ENCODE measurements at places on chromosomes 11 and 22. TPM values are rescaled to one million over a fixed set of nuclear protein-coding genes. Genes with fewer than 3 reads are reported as not detected.
A peak's percentile ranks its signal among the peaks of the same experiment; 100 is the strongest.

DNA sequence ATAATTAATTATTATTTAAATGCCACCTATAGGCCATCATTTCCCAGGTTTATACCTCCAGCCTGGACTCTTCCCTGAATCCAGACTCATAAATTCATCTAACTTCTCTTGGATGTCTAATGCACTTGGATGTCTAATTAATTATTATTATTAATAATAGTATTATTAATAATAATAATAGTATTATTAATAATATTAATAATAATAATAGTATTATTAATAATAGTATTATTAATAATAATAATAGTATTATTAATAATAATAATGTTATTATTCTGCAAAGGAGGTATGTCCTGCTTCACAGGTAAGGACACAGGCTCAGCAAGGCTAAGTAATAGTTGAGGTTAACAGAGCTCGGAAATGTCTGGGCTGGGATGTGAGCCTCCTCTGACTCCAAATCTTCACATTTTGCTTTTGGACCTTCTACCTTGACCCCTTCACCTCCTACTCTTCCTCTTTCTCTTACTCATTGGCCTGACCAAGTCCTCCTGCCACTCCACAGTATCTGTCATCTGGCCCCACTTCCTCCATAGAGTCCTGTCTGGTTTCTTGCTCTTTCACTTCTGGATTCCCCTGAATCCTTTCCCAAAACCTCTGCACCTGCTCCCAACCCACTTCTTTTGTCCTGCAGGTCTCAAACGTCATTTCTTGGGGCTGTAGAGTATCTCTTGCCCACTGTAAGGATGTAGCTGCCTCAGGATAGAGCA lies 8.0 kb downstream of the RIBC2 start:
- no peak for DNase-seq
- no peaks in the 10 kb centered on the region for H3K36me3 ChIP-seq
- H3K27ac ChIP-seq: no peak overlapping the region
- no peak overlapping the region for H3K4me3 ChIP-seq

DNA sequence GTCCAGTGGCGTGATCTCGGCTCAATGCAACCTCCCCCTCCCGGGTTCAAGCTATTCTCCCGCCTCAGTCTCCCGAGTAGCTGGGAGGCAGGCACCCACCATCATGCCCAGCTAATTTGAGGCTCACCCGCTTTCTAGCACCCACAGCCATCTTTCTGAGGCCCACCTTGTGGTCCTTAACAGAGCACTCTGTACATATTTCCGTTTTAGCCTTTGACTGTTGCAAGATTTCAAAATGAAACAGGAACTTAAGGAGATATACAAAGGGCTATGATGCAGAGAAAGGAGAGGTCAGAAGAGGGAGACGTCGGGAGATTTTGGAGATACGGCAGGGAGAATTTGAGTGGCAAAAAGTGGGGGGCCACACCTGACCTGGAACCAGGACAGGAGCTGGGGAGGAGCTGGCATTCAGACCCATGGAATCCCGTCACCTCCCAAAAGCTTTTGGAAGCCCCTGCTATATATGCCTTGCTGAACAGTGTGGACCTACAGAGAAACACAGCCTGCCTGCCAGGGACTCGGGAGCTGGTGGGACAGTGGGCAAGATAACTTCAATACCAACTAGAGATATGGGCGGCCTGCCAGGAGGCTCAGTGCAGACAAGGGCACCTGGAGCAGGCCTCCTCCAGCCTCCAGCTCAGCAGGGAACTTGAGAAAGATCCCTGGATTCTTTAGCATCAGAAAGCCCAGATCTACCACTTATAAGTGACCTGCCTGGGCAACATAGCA lies 8.0 kb upstream of the CLCF1 start:
- peak; percentile 55 for DNase-seq
- peak overlapping the region; percentile 65 for H3K4me3 ChIP-seq
- no peaks in the 10 kb centered on the region for H3K36me3 ChIP-seq
- H3K27me3 ChIP-seq: no peaks in the 10 kb centered on the region
- H3K4me1 ChIP-seq: peaks cover 42% of the 10 kb centered on the region

DNA sequence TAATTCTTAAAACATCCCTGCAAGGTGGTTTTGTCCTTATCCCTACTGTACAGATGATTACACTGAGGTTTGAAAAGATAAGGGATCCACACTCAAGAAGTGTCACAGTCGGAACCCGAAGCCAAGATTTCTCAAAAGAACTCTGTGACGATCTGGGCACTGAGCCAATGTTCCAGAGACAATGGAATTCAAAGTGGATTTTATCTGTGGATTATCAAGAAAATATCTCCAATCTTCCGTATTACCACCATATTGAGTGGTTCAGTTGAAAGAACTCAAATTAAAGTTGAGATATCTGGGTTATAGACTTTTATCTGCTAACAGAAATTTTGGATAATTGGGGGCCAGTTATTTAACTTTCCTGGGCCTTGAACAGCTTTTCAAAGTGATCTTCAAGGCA lies 100.0 kb upstream of the GRAMD1B start:
- no peak overlapping the region for H3K27ac ChIP-seq
- no peak overlapping the region for H3K4me3 ChIP-seq
- no peak for DNase-seq
- no peaks in the 10 kb centered on the region for H3K27me3 ChIP-seq
- H3K4me1 ChIP-seq: no peaks in the 10 kb centered on the region

- no peak for DNase-seq
- H3K4me3 ChIP-seq: no peak overlapping the region
- no peaks in the 10 kb centered on the region for H3K4me1 ChIP-seq
- peaks cover 38% of the 10 kb centered on the region for H3K27me3 ChIP-seq
- no peak overlapping the region for H3K27ac ChIP-seq
Observed at GRCh38 chr11:45500451-45500850, 165.0 kb downstream of the CHST1 start.

GRCh38 chr11:113862435-113862834 lies 12.9 kb downstream of the USP28 start:
- no peaks in the 10 kb centered on the region for H3K27me3 ChIP-seq
- DNase-seq: no peak
- no peak overlapping the region for H3K4me3 ChIP-seq
- H3K4me1 ChIP-seq: peaks cover 21% of the 10 kb centered on the region
- H3K27ac ChIP-seq: no peak overlapping the region

DNA sequence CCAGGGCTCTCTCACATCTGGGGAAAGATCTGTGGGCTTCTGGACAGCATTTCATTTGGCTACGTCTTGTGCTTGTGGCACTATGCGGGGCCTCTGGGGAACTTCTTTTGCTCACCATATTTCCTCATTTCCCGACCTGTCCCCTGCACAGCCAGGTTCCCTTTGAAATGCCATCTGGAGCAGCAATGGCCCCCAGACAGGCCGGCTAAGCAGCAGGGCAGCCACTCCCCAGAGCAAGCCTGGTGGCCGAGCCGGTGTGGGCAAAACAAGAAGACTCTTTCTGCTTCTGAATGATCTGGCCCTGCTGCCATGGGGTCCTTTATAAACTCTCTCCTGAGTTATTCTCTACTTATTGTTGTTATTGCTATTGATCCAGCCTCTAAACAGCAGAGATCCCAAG lies 190.7 kb upstream of the NECTIN1 start:
- H3K27ac ChIP-seq: no peak overlapping the region
- H3K27me3 ChIP-seq: peaks cover 30% of the 10 kb centered on the region
- peaks cover 7% of the 10 kb centered on the region for H3K36me3 ChIP-seq
- DNase-seq: no peak
- no peaks in the 10 kb centered on the region for H3K4me1 ChIP-seq

GRCh38 chr22:44033694-44034093 lies 9.6 kb downstream of the PARVB start:
- no peak overlapping the region for H3K27ac ChIP-seq
- no peak overlapping the region for H3K4me3 ChIP-seq
- DNase-seq: no peak

- H3K27ac ChIP-seq: no peak overlapping the region
- no peak overlapping the region for H3K4me3 ChIP-seq
- H3K4me1 ChIP-seq: no peaks in the 10 kb centered on the region
- DNase-seq: no peak
- no peaks in the 10 kb centered on the region for H3K36me3 ChIP-seq
Observed at GRCh38 chr22:44537467-44537866, 39.4 kb upstream of the RTL6 start.

DNA sequence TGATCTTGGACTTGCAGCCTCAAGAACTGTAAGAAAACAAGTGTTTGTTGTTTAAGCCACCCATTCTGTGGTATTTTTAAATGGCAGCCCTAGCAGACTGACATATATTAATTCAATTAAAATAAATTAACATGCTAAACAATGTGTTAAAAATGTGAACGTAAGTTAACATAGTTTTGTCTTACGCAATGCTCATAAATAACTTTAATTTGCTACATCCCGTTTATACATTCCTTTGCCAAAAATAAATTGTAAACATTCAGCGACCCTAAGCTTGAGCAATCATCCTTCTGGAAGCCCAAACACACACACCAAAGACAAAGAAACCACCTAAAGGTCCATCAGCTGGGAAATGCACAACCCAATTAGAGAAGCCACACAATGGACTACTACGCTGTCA lies 70.4 kb downstream of the CELSR1 start:
- H3K27ac ChIP-seq: no peak overlapping the region
- peaks cover 20% of the 10 kb centered on the region for H3K27me3 ChIP-seq
- H3K36me3 ChIP-seq: no peaks in the 10 kb centered on the region
- H3K4me3 ChIP-seq: no peak overlapping the region

- no peaks in the 10 kb centered on the region for H3K4me1 ChIP-seq
- no peak overlapping the region for H3K27ac ChIP-seq
- H3K36me3 ChIP-seq: no peaks in the 10 kb centered on the region
Observed at GRCh38 chr11:119599864-119600541, 129.0 kb downstream of the NECTIN1 start.

DNA sequence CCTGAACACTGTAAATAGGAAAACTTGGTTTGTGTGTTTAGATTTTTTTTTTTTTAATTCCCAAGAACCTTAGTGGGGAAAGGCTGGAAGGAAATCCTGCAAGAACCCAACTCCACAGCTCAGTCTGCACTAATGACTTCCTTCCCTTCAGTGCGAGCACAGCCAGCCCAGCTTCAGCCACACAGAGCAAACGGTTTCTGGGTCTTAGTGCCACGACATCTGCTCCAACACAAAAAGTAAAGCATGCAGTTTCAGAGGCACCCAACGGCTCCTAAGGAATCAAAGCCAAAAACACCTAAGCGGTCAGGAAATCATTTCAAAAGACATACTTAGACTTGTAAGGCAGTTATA lies 236.1 kb downstream of the TTC28 start:
- no peaks in the 10 kb centered on the region for H3K36me3 ChIP-seq
- no peak for DNase-seq
- peaks cover 8% of the 10 kb centered on the region for H3K27me3 ChIP-seq
- no peak overlapping the region for H3K27ac ChIP-seq
- peaks cover 7% of the 10 kb centered on the region for H3K4me1 ChIP-seq

- H3K36me3 ChIP-seq: peaks cover 9% of the 10 kb centered on the region
- no peak overlapping the region for H3K4me3 ChIP-seq
- peaks cover 31% of the 10 kb centered on the region for H3K4me1 ChIP-seq
- DNase-seq: no peak
Observed at GRCh38 chr11:6607190-6607795, 3.7 kb downstream of the ILK start.

DNA sequence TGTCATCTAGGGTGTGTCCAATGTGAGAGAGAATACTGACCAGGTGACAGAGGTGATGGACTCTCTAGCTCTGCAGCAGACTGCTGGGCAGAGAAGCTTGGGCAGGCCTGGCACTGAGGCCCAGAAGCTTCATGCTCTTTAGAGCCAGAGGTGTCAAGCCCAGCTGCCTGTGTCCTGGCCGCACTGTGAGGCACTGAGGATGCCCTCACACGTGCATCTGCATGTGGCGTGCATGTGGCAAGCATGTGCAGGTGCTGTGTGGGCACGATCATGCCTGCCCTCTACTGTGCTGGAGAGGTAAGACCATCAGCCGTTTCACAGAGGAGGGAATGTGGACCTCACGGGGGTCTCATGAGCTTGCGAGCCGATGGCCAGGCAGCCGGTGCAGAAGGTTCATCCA lies 15.8 kb upstream of the TXNRD2 start:
- peaks cover 19% of the 10 kb centered on the region for H3K4me1 ChIP-seq
- no peaks in the 10 kb centered on the region for H3K36me3 ChIP-seq
- H3K4me3 ChIP-seq: no peak overlapping the region

DNA sequence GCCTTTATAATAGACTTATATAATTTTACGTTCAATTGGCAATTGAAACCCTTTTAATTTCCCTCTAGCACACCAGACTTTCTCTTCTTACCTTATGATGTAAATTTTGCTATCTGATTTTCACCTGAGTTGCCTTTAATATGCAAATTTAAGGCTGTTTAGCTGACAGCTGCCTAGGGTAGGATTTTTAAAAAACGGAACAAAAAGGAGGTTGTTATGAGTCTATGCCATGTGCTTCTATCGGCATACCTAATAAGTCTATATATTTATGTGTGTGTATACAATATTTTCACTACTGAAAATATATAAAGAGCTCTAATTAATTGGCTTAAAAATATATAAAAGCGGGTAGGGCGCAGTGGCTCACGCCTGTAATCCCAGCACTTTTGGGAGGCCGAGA lies 11.8 kb upstream of the SELENOH start:
- H3K4me3 ChIP-seq: no peak overlapping the region
- H3K4me1 ChIP-seq: peaks cover 13% of the 10 kb centered on the region

DNA sequence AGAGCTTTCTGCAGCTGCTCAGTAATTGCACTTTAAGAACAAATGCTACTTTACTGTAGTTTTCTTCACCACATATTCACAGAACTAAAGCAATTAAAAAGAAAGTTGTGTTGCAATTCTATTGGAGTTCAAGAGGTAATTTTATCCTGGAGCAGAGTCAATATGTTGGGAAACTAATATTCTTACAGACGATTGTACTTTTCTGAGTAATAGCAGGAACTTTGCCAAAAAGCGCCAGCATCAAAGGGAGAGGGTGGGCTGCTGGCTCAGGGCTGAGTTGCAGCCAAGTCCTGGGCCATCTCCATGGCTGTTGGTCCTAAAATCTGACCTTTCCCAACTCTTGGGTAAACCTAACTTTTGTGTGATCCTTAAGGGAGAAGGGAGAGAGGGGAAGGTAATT lies 73.6 kb upstream of the MYO18B start:
- no peak for DNase-seq
- no peak overlapping the region for H3K27ac ChIP-seq
- H3K4me3 ChIP-seq: no peak overlapping the region
- no peaks in the 10 kb centered on the region for H3K36me3 ChIP-seq
- H3K4me1 ChIP-seq: peaks cover 12% of the 10 kb centered on the region
- no peaks in the 10 kb centered on the region for H3K27me3 ChIP-seq

The SSTR3 gene
- 0.45 TPM for polyA plus RNA-seq

The OR51E2 gene
- not detected for polyA plus RNA-seq

The LMO1 gene
- polyA plus RNA-seq: not detected

The ART5 gene
- polyA plus RNA-seq: not detected

The MYBPC3 gene
- polyA plus RNA-seq: not detected

The YPEL4 gene
- not detected for polyA plus RNA-seq

The IL18 gene
- polyA plus RNA-seq: 0.54 TPM

The APOL4 gene
- polyA plus RNA-seq: 0.09 TPM

The SMC1B gene
- not detected for polyA plus RNA-seq

The TMEM109 gene
- 286 TPM for polyA plus RNA-seq

The KRTAP5-2 gene
- polyA plus RNA-seq: not detected

The OR10D3 gene
- polyA plus RNA-seq: not detected

The KBTBD4 gene
- polyA plus RNA-seq: 41.2 TPM

The OR8U1 gene
- not detected for polyA plus RNA-seq

The OR5A2 gene
- polyA plus RNA-seq: not detected

The POTEH gene
- not detected for polyA plus RNA-seq

The LRRC56 gene
- 0.66 TPM for polyA plus RNA-seq
